Stimulated activated CD4-positive, alpha-beta T cell treated with anti-CD3 and anti-CD28 coated beads, Interleukin-15, amount 100 ng/mL, for 1 hour (primary cell): ENCODE measurements at places on chromosomes 7 and 10.
A peak's percentile ranks its signal among the peaks of the same experiment; 100 is the strongest.

DNA sequence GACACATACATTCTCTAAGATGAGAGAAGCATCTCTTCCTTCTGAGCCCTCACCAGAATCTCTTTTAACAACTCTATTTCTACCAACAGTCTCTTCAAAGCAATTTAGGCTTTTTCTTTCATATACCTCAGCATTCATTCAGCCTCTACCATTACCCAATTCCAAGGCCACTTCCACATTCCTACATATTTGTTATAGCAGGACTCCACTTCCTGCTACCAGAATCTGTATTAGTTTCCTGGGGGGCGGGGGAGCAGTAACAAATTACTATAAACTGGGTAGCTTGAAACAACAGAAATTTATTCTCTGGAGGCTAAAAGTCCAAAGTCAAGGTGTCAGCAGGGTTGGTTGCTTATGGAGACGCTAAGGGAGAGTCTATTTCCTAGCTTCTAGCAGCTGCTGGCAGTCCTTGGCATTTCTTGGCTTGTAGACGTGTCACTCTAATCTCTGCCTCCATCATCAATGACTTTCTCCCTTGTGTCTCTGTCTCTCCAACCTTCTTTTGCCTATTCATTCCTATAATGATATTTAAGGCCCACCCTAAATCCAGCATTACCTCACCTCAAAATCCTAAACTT lies 7.4 kb downstream of the PRPS1L1 start:
- DNase-seq, result no peak

- no peak for DNase-seq
These were observed 42.3 kb downstream of the PPP1R17 start for GRCh38 chr7:31729195-31729804.

DNA sequence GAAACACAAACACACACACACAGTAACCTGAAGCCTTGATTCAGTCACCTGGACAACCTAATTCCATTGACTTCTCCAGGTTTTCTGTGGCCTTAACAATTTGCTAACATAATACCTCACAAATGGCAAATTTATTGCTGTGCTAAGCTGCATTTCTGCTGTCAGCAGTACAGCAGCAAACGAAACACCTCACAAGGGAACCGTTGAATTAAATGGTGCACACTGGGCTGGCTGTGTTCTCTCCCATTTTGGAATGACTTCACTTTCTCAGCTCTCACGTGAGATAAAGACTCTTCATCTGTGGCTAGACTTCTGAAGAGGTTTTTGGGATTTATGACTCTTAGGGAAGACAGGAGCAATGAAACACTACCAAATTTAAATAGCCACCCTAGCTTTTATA lies 152.5 kb downstream of the GPR158 start:
- DNase-seq, result no peak

DNA sequence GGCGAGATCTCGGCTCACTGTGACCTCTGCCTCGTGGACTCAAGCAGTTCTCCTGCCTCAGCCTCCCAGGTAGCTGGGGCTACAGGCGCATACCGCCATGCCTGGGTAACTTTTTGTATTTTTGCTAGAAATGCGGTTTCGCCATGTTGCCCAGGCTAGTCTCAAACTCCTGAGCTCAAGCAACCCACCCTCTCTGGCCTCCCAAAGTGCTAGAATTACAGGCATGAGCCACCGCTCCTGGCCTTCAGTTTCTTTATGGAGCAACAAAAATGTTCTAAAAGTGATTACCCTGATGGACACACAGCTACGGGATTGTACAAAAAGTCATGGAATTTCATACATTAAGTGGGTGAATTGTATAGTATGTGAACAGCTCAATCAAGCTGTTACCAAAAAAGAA lies 216.0 kb downstream of the CALN1 start:
- DNase-seq, result no peak

DNA sequence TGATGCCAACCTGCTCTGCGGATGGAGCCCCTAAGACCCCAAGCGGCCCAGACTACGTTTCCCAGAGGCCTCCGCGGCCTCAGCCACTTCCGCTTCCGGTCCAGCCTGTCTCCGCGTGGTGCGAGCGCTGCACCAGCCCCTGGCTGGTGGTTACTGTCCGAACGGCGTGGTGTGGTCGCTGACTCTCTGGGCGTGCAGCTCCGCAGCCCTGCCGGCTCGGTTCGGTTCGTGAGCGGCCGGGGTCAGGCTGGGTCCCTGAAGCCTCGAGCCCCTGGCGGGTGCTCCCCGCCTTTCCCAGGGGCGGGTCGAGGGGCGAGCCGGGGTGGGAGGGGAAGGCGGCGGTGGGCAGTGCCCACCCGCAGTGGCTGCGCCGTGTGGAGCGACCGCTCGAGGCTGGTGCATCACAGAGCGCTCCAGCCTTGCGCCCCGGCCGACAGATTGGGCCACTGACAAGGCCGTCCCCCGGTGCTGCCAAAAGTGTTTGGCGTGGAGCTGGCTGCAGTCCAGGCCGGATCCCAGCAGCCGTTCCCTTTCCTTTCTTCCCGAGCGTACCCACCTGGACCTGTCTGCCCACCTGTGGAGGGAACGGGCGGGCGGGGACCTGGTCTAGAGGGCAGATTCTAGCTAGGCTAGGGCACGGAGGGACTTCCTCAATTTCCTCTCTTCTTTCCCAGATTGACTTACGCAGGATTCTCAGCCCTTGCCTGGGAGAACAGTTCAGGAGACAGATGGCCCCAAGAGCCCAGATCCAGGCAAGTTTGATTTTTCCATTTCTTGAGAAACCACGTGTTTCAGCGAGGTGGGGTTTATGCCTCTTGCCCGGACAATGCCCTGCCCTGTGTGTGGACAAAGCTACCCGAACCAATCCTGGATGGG lies at the start of gene ZNF485:
Gene ZNF485 (plus strand): TSS at position 116 of the 876 bp plus-strand sequence. CDS start 613 bp downstream, at position 729.
- DNase-seq, result peak; percentile 22

- DNase-seq, result no peak
These were observed 852 bp upstream of the PRKAR1B start for GRCh38 chr7:727806-728460.

- DNase-seq, result no peak
These were observed 166.4 kb downstream of the C7orf25 start for GRCh38 chr7:42745357-42746059.

DNA sequence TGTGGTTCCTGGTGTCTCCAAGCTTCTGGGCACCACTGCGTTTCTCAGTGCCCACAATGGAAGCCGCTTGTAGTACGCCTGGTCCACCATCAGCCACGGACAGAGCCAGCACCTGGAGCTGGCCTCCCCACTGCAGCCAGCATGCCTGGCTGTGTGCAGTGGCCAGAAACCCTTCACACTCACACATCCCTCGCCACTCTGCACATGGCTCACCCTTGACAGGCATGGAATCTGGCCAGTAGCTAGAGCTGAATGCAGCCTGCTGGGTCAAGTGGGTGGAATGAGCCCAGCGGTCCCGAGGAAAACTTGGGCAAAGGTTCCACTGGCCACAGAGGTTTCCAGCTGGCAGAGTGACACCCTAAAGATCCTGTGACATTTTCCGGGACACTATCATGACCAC lies 146.0 kb upstream of the ADO start:
- no peak for DNase-seq

DNA sequence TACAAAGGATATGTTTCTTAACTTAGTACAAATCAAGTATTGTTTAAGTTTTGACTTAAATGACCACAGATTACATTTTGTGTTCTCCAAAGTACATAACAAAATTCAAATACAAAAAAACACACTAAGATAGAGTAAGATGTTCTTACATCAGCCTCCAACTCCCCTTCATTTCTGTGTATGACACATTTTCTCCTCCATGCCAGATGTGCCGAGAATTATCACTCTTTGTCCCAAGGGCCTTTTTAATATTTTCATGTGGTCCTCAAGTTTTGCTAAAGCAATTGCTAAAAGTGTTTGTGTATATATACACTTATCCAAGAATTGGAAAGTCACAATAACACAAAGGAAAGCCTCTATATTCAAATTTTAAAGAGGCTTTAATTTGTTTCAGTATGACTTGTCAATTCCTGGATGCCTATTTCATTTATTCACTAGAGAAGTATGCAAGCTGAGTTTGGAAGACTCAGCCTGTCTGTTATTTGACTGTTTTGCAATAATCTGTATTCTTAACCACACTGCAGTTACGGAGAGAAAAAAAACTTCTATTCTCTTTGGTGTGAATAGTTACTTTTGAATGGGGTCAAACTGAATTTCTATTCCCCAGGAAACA lies 586.4 kb upstream of the SEMA3D start:
- no peak for DNase-seq

DNA sequence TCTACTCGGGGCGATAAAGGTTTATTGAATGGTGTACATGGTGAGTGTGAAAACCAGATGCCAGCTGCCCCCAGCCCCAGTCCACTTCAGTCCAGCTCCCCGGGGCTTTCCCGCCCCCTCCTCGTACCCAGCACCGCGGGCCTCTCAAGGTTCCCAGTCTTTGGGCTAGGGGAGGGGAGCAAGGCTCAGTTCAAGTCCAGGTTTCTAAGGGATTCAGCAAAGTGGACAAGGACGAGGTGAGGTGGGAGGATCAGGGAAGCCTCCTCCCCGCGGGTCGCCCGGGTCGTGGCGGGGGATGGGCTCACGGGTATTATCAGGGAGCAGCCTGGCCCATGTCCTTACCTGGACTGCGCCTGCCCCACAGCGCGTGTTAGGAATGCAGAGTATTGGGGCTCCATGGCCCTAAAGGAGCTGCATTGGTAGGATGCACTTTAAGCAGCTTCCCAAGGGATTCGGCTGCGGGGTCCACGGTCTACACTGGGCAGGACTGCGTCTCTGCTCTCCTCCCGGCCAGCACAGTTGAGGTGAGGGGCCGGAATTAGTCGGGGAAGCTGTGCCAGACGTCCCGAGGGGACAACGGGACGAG lies 541 bp upstream of the PFKFB3 start:
- no peak for DNase-seq

DNA sequence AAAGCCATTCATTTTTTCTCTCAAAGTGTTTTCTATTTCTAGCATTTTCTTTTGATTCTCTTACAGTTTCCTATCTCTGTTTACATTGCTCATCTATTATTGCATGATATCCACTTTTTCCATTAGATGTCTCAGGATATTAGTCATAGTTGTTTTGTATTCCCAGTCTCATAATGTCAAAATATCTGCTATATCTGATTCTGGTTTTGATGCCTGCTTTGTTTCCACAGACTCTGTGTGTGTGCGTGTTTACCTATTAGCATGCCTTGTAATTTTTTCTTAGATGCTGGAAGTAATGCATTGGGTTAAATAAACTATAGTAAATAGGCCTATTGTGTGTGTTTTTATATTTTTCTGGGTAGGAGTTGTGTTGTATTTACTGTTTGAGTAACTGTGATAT lies 1126.3 kb downstream of the SORCS1 start:
- DNase-seq, result no peak

GRCh38 chr10:14499601-14499904 lies 168.8 kb upstream of the FRMD4A start:
- DNase-seq, result no peak

DNA sequence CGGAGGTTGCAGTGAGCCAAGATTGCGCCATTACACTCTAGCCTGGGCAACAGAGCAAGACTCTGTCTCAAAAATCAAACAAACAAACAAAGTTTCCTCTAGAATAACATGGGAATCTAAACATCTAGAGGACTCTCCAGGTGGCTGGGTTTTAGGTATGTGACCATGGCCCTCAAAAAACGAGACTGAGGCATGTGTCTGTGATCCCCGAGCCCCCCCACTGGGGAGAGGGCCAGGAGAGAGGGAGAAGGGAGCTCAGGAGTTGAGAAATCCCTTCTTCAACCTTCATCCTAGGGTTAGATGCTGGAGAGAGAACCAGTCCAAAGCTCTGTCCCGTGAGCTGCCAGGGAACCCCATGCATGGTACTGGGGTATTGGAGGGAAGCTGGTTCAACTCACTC lies 188.0 kb upstream of the LYZL2 start:
- no peak for DNase-seq

- no peak for DNase-seq
These were observed 15.2 kb upstream of the TSPAN15 start for GRCh38 chr10:69435966-69436520.

DNA sequence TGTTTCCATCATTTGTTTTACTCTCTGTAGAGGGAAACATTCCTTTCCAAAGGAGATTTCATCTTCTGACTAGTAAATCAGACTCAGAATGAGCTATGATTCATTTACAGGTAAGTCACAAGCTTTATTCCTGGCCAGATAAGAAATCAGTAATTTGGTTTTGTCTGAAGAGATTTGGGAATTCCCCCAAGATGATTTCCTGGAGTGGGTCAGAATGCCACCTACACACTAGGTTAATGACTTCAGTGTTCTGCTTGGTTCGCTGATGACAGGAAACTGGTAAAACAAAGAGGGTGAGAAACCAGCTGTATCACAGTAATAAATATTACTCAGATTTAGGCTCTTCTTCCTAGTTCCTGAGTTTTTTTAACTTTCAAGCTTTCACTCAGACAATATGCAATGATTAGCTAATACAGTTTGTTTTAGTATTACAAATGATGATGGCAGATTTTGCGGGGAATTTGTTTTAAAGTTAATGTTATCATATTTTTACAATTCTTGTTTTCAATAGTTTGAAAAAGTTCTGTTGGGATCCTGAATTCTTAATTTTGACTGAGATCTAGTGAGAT lies 8.3 kb upstream of the ASZ1 start:
- DNase-seq, result no peak

DNA sequence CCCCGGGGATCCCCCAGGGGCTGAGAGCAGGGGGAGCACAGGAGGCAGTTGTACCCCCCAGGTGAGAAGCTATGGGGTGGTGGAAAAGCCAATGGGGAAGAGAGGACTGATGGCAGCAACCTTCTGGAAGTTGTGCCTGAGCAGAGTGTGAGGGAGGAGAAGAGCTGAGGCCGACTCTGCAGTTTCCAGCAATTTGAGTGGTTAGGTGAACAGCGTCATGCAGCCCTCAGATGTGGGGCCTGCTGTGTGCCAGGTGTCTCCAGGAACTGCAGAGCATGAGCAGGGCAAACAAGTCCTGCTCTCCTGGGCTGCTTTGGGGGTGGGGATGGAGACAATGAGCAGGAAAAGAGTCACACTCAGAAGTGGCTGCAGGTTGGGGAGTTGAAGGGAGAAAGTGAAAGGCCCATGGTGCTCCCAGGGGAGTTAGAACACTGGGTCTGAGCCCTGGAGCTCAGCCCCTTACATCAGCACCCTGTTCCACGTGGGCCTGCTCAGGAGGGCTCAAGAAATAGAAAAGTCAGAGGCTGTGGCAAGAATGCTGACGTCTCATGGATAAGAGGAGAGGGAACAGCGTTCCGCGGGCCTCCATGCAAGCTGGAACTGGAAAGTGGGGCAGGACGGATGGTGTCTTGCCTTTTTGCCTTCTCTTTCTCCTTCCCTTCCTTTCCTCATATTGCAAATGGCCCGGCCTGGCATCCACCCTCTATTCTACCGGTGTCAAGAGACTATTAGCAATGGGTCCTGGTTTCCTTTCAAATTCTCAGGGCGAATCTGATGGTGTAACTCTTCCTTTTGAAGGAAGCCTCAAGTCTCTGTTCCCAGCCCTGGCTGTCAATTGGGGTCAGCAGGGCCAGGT lies 4.0 kb upstream of the AFAP1L2 start:
- no peak for DNase-seq
